Activated CD4-positive, alpha-beta memory T cell treated with anti-CD3 and anti-CD28 coated beads, Interleukin-2, amount 10 ng/mL, durations not matched to agents 7 days and 5 days (primary cell): ENCODE measurements at places on chromosomes 13 and 19.
A peak's percentile ranks its signal among the peaks of the same experiment; 100 is the strongest.

DNA sequence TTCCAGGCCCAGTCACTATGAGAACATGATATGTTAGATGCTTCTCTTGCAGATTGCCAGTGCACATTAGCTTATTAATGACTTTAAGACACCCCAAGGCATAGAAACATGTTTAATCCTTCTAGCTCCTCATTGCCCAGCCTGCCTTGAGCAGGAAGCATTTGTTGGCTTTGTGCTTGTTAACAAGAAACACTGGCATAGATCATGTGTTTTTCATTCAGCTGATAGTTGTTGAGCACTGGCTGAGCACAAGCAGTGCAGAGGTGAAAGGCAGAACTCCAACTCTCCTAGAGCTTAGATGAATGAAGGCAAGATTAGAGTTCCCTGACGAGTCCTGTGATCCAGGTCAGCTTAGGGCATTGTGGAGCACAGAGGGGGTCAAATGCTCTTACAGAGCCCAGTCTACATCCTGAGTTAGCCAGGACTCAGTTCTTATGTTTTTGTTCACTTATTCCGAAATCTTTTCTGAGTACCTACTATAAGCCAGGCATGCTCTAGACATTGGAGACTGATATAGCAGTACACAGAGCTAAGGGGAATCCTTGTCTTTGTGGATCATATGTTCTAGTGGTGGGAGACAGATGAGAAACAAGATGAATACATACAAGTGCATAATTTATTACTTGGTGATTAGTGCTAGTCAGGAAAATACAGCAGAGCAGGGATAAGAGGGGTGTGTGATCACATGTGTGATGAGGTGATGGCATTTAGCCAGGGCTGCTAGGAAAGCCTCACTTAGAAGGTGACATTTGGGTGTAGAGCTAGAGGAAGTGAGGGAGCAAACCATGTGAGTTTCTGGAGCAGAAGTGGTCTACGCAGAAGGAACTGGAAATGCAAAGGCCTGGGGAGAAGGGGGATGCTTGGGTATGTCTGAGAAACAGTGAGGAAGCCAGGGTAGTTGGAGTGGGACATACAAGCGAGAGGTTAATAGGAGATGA lies 101.2 kb downstream of the WASF3 start:
- DNase-seq = no peak

- no peak for DNase-seq
Measured at GRCh38 chr19:38979812-38980211, 4.3 kb upstream of the FBXO17 start.

- DNase-seq = no peak
Measured at GRCh38 chr19:16380314-16380695, 55.7 kb downstream of the KLF2 start.

DNA sequence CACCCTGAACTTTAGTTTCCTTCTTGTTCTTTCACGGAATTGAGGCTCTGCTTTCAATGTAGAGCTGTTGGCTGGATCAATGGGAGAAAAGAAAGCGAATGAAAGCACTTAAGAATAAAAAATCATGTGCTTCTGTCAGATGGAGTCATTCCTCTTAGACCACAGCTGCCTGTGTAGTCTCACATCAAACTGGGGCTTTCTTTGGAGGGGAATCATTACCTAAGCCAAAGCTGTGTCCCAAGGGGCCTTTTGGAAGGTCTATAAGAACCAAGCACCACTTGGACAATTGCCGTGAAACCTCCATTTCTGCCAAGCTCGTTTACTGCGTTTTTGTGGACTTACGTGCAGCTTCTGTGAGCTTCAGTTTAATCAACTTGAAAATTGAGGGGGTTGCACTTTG lies 44.2 kb upstream of the RNF113B start:
- no peak for DNase-seq

GRCh38 chr19:17488593-17489391 lies 18.5 kb downstream of the SLC27A1 start:
- DNase-seq = peak; percentile 72

GRCh38 chr19:29928831-29929230 lies 13.2 kb upstream of the URI1 start:
- no peak for DNase-seq

DNA sequence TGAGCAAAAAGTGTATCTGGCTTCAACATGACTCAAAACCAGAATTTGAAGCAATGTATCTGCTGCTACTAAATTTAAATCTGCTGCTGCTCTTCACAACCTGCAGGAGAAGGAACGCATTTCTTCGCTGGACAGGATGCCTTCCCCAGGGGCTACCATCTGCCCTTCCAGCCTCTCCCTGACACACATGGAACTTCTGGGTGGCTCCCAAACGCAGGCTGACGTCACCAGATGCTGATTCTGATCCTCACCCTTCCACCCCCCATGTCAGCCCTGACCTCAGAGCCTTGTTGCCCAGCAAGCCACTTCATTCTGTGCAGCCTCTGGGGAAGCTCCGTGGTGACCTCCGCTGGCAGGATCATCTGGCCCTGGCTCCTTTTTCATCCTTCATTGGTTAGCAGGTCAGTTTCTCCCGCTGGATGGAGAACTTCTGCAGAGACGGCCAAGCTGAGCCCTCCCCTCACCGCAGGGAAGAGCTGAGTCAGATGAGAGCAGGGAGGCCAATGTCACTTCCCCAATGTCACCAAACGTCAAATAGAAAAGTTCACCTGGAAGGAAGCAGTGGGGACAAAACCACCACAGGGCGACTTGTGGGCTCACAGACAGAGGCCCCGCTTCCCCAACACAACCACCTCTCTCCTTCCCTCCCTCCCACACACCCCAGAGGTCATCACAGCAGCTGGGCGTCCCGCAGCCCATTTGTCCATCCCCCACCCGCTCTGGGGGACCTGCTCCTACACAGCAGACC lies 14.0 kb upstream of the RAB20 start:
- DNase-seq = peak; percentile 42

GRCh38 chr13:44218501-44219240 lies 155.0 kb upstream of the SERP2 start:
- no peak for DNase-seq

- DNase-seq = peak; percentile 64
Measured at GRCh38 chr19:38049105-38049649, 142.2 kb downstream of the SIPA1L3 start.

GRCh38 chr19:49786376-49786820 lies 19.6 kb downstream of the AP2A1 start:
- no peak for DNase-seq

- no peak for DNase-seq
Measured at GRCh38 chr13:78370231-78370630, 233.1 kb downstream of the POU4F1 start.

GRCh38 chr19:5138606-5139582 lies 170.0 kb downstream of the KDM4B start:
- DNase-seq = peak; percentile 94

- peak; percentile 90 for DNase-seq
Measured at GRCh38 chr19:48330012-48330681, 4.8 kb downstream of the EMP3 start.

GRCh38 chr13:68050761-68051160 lies 820.6 kb upstream of the PCDH9 start:
- DNase-seq = no peak

- no peak for DNase-seq
Measured at GRCh38 chr13:59205501-59205900, 958.2 kb downstream of the DIAPH3 start.

GRCh38 chr19:47603706-47604565 lies 5.0 kb upstream of the BICRA start:
- no peak for DNase-seq

- DNase-seq = no peak
Measured at GRCh38 chr13:82772816-82773215, 1109.5 kb downstream of the SLITRK1 start.

DNA sequence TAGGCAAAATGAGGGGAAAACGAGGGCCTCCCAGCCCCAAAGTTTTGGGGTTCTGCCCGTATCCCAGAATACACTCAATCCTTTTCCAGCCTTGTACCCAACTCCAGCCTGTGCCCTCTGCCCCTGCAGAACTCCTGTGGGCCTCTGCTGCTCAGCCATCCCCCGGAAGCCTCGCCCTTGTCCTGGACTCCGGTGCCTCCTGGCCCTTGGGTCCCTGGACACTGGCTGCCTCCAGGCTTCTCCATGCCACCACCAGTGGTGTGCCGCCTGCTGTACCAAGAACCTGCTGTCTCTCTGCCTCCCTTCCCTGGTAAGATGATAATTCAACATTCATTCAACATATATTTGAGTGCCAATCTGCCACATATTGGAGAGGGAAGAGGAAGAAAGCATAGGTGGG lies 3.8 kb downstream of the DMRTC2 start:
- no peak for DNase-seq

- no peak for DNase-seq
Measured at GRCh38 chr13:76829572-76830327, 56.5 kb downstream of the KCTD12 start.

DNA sequence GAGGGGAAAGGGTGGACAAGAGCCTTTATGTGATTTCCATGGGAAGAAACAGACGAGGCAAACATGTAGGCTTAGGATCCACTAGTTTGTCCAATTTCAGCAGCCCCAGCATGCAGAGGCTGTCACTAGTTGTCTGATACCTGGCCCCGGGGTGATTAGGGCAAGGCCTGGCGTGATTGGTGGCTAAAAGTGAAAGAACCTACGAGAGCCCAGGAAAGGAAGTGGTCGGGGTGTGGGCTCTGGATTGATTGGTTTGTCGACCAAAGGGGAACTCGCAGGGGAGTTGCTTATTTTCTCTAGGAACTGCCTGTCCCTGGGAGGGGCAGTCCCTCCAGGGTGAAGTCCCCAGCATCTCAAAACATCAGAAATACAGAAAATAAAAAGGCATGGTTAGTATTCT lies 64.2 kb upstream of the UQCRFS1 start:
- DNase-seq = peak; percentile 65

GRCh38 chr19:47110521-47111005 lies 3.0 kb downstream of the ZC3H4 start:
- DNase-seq = peak; percentile 50

- peak; percentile 82 for DNase-seq
Measured at GRCh38 chr19:40974633-40975037, 16.4 kb upstream of the CYP2B6 start.

DNA sequence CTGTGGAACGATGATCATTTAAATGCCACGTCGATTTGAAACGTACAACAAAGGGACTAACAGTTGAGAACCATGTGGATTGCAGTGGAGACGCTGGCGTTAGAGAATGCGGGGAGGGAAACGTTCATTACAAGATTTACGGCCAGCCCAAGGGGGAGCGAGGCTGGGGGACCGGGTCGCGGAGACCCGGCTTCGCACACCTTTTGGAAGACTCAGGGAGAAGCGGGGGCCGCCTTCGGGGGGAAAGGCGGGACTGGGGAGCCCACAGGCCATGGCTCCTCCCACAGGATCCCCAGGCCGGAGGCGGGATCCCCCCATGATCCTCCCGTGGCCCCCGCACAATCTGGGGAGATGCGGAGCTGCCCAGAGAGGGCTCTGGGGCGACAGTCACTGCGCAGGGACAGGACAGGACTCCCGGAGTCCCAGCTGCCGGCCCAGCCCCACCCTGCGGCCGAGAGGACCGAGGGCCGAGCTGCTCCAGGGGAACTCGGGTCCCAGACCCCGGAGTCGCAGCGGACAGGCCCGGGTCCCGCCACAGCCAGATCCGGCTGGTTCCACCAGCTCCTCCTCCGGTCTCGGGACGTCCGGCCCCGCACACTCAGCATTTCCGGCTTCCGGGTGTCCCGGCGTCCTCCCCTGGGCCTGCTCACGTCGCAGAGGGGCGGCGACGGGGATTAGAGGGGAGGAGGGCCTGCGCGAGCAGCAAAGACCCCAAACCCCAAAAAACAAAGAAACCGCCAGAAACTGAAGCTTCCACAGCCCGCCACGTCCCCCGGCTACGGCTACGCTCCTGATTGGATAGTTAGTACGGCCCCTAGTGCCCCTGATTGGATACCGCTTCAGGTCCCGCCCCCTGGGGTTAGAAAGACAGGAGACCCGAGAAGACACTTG lies 21.1 kb upstream of the OR10H1 start:
- peak; percentile 96 for DNase-seq

- DNase-seq = no peak
Measured at GRCh38 chr13:101811284-101811839, 358.9 kb downstream of the ITGBL1 start.

DNA sequence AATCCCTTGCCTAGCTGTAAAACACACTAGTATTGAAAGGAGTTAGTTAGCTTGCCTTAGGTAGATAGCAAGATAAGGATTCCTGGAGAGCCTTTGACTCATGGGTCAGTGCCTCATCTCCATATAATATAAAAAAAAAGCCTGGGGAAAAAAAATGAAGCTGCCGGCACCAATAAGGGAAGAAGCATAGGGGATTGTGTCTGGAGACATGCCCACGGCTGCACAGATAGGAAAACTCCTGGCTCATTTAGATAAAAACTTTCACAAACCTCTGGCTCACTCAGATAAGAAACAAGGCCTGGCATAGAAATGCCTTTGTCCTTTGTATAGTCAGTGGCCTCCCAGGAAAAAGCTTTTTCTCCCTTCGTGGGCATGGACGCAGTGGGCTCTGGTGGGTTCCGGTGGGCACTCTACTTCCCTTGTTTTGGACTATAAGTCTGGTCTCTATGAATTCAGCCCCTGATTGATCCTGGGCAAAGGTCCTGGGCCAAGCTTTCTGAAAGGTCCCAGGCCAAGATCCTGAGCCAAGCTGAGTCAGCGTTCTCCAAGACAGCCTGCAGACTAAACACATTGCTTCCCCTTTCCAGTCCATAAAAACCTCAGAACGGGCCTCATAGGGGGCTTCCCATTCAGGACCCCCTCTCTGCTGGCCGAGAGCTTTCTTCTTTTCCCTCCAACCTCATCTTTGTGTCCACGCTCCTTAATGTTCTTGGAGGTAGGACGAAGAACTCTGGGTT lies 4.9 kb upstream of the OR7A17 start:
- DNase-seq = no peak

DNA sequence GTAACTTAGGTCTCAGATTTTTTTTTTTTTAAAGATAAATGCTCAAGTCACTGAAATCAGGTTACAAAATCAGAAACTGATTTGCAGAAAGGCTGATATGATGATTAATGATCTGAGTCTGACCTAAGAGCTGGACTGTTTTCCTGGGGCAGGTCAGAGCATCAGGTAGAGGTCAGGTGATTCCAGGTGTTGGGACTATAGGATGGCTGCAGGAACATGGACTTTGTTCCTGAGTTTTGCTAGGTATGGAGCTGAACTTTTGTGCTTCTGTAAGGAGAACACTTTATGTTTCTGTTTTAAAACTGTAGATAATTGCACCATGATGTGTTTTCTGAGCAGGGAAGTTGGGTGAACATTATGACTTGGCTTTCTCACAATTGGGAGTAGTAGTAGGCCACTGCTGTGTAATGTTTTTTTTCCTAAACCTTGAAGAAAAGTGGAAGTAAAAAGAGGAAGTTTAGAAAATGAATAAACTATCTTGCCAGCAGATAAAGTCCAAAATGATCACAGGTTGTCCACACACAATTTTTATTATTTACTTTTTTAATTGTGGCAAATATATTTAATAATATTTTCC lies 297.2 kb downstream of the DCT start:
- no peak for DNase-seq

GRCh38 chr19:2648528-2648937 lies 54.0 kb downstream of the GNG7 start:
- peak; percentile 76 for DNase-seq
